Bone marrow (tissue), 2 donors: ENCODE measurements at places on chromosomes 6 and 20.

GRCh38 chr6:137122612-137123011 is 50.8 kb downstream of the IL22RA2 start:
- no peak for DNase-seq

DNA sequence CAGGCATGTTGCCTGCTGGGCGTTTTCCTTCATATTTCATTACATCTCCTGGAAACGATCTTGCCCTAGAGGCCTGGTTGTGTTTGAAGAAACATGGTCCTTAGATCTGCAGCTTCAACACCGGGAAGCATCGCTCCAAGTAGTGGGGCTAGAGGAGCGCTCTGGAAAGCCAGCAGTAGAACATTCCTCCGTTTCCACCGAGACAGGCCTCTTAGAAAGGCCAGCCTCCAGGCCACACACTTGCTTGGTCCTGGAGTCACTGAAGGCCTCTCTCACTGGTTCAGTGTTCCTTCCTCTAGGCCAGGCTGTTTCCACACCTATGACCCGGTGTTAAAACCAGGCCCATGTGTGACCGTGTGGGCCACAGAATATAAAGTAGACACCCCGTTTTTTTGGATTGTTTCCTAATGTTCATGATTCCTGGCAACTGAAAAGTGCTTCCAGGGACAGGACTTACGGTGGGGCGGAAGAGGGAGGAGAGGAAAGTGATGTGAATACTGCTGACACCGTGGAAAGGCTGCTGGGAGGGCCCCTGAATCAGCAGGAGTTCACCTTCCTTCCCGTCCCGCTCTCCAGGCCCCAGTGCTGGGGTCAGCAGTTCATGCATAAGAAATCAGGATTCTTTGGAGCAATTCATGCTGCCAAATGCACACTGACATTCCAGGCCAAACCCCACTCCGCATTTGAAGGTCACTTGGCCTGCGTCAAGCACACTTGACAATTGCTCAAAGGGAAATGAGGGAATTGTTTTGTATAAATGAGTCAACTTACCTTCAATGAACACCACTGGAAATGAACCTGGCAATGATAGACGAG is 83.8 kb downstream of the IYD start:
- no peak for DNase-seq

DNA sequence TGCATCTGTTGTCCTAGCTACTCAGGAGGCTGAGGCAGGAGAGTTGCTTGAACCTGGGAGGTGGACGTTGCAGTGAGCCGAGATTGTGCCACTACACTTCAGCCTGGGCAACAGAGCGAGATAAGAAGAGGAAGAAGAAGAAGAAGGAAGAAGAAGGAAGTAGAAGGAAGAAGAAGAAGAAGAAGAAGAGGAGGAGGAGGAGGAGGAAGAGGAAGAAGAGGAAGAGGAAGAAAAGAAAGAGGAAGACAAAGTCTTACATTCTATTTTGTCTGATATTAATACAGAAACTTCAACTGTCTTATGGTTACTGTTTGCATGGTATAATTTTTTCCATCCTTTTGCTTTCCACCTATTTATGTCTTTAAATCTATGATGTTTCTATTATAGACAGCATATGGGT is 7.2 kb upstream of the NELFCD start:
- DNase-seq: no peak

DNA sequence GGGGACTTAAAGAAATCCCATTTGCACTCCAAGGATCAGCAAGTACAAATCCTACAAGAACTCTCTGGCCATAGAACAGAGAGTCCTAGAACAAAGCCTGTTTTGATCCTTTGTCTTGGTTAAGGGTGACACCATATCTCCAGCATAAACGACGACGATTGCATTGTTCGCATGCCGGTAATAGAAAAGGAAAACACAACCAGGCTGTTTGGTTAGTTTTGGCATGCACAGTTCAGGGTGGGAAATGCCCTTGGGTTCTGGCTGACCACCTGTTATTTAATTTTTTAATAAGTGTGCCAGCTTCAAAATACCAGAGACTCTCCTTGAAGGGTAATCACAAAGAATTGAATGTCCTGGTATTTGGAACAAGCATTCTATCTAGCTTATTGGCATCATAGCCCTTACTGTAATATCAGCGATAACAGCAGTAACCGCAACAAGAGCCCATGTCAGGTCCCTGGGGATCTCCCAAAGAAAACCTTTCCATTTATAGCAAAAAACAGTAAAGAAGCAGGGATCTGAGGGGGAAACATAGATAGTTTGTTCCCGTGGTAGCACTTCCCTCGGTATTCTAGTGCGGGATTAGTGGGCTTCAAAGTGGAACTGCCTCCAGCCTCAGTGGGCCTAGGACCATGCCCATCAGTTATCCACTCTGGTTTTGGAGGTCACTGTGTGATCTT is 77.1 kb downstream of the TMEM170B start:
- no peak for DNase-seq

- DNase-seq: no peak
These were observed 459 bp downstream of the LBP start for GRCh38 chr20:38346741-38347140.

GRCh38 chr6:116395647-116396046 is 24.9 kb downstream of the DSE start:
- DNase-seq: no peak

DNA sequence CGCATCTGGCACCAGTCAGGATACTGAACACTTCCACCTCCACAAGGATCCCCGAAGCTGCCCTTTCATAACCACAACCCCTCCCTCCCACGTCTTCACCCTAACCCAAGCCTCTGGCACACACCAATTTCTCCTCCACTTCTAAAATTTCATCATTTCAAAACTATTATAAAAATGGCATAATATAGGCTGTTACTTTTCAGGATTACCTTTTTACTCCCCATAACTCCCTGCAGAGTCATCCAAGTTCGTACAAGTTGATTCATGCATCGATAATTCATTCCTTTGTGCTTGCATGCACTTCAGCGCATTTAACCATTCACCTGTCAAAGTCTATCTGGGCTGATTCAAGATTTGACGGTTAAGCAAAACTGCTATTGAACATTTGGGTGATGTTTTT is 30.6 kb upstream of the LY86 start:
- DNase-seq: no peak

DNA sequence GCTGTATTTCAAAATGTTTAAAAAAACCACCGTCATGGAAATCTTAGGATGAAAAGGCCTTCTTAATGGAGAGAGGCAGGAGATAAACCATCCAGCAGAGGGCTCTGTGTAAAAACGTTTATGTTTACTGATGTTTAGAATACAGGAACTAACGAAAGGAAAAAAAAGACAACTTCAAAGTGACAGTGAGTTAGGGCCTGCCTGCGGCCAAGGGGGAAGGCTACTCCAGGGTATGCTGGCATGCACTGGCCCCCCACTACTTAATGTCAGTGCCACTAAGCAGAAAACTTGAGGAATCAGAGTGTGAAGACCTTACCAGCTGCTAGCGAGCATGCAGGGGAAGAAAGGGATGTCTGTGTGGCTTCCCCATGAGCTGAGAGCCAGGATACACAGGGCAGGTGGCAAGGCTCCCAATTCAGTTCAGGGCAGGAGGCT is 47.7 kb downstream of the AKAP7 start:
- peak; percentile 64 for DNase-seq

- no peak for DNase-seq
These were observed 57.2 kb downstream of the CEP43 start for GRCh38 chr6:167056370-167056769.

GRCh38 chr6:69895396-69895795 is 29.0 kb downstream of the COL19A1 start:
- DNase-seq: no peak

- no peak for DNase-seq
These were observed 87.8 kb downstream of the CDH26 start for GRCh38 chr20:60046011-60046413.

DNA sequence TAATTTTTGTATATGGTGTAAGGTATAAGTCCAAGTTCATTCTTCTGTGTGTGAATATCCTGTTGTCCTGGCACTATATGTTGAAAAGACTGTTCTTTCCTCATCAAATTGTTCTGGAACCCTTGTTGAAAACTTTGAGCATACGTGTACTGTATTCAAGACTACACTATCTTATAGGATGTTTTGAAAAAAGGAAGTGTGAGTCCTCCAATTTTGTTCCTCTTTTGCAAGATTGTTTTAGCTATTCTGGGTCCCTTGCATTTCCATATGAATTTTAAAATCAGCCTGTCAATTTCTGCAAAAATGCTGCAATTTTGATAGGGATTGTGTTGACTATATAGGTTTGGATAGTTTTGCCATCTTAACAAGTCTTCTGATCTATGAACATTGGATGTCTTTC is 195.2 kb downstream of the BACH2 start:
- no peak for DNase-seq

DNA sequence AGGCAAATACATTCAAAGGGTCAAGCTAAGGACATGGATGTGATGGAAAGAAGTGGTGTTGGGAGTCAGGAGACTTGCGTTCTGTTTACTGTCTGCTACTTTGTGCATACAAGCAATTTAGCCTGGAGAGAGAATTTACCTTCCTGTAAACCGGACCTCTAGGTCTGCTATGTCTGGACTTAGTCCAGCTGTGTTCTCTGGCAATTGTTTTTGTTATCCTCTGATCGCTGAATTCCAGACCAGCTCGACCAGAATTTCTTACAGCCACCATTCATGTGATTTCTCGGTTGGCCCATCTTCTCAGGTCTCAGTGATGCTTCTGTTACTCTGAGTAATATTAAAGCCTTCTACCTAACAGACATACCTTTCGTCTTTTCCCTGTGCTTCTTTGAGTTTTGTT is 75.2 kb downstream of the LRRC1 start:
- no peak for DNase-seq

DNA sequence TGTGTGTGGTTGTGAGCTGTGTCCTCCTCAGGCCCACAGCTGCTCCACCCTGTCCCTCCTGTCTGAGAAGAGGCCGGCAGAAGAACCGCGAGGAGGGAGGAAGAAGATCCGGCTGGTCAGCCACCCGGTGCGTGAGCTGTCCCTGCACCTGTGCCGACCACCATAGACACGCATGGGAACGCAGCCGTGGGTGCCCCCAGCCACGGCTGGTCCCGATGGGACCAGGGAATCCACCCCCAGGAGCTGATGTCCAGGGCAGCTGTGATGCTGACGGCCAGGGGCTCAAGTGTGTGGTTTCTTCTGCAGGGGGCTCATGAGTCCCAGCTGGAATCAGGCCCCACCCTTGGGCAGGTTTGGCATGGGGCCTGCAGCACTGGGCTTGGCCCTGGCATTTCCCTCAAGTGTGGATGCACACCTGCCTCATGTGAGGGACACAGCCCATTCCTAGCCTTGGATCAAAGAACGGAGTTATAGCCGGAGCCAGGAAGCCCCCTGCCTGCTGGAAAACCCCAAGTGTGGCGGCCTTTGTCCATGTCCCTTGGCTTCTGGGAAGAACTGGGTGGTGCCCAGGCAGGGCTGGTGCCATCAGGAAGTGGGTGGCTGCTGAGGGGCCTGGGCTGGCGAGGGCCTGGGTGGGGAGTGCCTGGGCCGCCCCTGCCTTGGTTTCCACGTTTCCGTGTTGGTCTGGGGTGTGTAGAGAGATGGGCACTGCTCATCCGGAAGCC is 4.6 kb upstream of the TNFRSF6B start:
- no peak for DNase-seq

DNA sequence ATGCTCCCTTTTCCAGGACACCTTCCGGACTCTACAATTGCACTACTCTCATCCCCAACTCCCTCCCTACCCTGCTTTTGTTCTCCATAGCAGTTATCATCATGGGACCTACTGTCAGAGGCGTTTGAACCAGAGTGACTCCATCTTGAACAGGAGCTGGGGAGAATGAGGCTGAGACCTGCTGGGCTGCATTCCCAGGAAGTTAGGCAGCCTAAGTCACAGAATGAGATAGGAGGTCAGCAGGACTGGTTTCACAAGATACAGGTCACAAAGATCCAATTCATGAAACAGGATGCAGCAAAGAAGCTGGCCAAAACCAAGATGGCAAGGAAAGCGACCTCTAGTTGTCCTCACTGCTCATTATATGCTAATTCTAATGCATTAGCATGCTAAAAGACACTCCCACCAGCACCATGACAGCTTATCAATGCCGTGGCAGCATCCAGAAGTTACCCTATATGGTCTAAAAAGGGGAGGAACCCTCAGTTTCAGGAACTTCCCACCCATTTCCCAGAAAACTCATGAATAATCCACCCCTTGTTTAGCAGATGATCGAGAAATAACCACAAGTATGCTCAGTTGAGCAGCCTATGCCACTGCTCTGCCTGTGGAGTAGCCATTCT is 15.6 kb downstream of the SLC13A3 start:
- DNase-seq: no peak

GRCh38 chr6:152313542-152314482 is 323.4 kb downstream of the SYNE1 start:
- DNase-seq: no peak

- DNase-seq: no peak
These were observed 299.1 kb upstream of the PRDM1 start for GRCh38 chr6:105786890-105787655.

DNA sequence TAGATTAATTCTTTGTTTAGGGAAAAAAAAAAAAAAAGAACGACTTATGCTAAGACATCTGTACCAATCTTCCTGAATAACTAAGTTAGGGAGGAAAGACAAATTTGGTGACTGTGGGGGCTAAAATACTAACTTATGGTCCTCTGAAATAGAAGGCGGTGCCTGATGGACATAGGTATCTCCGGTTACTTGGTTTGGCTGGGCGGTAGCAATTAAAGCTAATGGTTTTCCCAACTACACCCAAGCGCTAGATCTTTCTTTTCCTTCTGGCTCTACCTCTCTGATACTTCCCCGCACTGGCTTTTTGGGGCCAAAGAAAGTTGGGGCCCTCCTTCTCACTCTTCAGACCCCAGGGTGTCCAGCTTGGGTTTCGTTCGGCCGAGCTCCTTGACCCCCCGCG is 1.0 kb upstream of the RBM24 start:
- no peak for DNase-seq

GRCh38 chr20:61057443-61058121 is 194.5 kb upstream of the CDH4 start:
- DNase-seq: no peak

GRCh38 chr6:62998022-62998421 is 213.2 kb upstream of the FKBP1C start:
- DNase-seq: no peak

GRCh38 chr6:134258849-134259306 is 59.0 kb downstream of the SGK1 start:
- DNase-seq: no peak

DNA sequence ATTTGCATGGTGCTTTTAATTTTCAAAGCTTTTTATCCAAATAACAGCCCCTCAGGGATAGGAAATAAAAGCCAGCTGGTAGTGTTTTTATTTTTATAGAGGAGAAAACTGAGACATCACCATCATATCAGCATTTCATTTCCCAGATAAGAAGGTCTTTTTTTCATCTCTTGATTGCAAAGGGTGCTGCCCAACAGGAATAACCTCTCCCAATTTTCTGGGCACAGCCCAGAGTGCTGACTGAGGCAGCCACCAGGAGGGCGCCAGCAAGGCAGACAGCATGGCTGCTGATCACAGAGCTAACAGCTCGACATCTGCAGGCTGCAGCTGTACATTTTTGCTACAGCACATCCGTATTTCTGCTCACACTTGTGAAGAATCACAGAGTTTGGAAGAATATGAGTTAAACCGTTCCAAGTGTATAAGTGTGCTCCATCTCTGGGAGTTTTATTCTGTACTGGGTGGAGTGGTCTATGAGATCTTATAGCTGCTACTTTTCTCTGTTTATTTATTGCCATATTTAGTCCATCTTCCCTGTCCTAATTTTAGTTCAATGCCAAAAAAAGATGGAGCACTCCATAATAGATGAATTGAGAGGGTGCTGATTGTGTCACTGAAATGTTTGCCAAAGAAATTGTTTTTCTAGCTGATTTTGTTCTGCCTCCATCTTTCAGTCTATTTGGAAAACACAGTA is 85.5 kb upstream of the C20orf144 start:
- no peak for DNase-seq

GRCh38 chr6:142356884-142357225 is 55.0 kb downstream of the ADGRG6 start:
- DNase-seq: no peak
